ENCODE measurements at places on chromosomes 1 and 21.

DNA sequence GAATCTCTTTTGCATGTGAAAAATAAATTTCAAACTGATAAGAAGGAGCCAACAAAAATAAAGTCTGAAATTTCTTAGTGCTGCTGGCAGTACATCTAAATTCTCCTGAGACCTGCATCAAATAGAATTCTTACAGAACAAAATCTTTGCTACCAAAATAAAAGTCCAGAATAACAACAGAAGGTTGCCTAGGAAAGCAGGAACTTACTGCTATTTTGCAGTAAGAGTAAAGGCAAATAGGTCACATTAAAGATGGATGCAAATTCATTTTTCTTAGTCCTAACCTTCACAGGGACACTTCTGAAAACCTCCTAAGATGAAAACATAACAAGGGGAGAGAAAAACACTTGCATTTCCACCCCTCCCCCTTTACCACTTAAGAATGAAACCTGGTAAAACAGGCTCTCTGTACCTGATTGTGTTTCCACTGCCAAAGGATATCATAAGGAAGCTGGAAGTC lies 59.0 kb downstream of the RUSC1 start:
- DNase-seq, result no peak

DNA sequence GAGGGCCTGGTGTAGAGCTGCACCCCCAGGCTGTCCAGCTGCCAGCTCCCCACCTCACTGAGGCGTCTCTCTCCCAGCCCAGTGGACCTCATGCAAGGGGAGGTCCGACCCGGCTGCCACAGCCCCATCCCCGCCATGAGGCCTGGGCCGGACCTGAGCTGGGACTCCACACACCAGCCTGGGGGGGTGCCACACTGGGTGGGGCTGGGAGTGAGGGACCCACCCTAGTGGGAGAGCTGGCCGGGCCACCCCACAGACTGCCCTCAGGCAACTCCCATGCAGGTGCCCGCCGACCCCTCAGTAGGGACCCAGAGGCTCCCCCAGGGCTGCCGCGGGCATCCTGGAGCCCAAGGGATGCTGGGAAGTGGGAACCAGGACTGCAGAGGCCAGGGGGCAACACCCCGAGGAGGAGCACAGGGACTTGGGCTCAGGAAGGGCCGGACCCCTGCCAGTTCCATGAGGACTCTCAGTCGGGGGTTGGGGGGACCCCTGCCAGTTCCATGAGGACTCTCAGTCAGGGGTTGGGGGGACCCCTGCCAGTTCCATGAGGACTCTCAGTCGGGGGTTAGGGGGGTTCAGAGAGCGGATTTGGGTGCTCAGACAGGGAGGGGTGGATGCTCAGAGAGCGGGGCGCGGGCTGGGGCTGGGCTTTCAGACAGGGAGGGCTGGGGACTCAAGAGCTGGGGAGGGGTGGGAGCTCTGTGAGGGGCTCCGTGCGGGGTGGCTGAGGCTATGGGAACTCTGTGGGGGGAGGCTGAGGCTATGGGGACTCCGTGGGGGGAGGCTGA lies 1.2 kb upstream of the RNF223 start:
- no peak for DNase-seq

GRCh38 chr1:153028766-153029165 lies 2.2 kb upstream of the SPRR1B start:
- no peak for DNase-seq

- no peak for DNase-seq
Observed at GRCh38 chr1:40732756-40733301, 41.3 kb downstream of the NFYC start.

GRCh38 chr1:4317207-4317606 lies 337.2 kb upstream of the AJAP1 start:
- DNase-seq, result no peak

DNA sequence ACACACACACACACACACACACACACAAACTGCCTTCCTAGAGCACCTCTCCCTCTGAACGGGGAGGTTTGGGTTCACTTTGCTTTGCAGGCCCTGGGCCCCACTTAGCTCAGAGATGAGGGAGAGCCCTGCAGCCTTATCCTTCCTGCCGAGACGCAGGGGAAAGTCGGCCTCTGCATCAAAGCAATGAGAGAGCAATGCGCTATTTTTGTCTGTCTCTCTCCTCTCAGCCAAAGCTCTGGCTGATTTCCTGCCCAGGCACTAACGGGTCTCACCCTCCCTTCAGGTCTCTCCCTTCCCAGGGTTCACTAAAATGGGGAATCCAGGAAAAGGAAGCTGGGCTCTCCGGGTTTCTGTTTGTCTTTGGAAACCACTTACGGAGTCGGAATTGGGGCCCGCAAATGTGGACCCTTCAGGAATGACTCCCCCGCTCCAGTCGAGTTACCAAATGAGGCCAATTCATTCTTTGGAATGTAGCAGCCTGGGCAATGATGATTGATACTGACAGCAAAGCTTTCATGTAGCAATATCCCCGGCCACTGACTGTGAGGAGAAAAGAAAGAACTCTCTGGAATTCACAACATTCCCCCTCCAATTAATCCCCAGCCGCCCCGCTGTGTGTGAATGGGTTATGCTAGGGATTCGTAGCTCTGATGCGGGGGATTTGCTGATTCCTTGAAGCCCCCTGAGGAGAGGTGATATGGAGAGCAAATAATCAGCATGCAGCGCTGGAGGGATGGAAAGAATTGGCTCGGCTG lies 61.5 kb upstream of the WLS start:
- no peak for DNase-seq

- DNase-seq, result no peak
Observed at GRCh38 chr1:28066393-28067154, 21.8 kb downstream of the EYA3 start.

GRCh38 chr1:21232044-21232443 lies 55.3 kb upstream of the EIF4G3 start:
- DNase-seq, result no peak

DNA sequence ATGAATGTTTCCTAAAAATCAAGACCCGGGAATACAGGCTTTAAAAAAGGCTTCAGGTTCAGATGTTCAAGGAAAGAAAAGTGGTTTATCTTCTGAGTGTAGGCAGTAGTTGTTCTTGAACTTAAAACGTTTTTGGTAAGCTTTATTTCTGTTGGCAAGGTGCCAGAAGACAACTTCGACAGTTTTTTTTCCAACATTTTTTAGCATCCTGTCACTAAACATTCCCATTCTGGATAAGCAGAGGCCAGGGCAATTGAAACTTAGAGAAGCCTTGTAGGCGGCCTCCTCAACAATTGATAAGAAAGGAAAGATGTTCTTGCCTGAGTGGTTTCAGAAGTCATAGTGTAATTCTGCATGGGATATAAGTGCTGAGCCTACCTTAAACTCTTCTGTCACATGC lies 66.7 kb downstream of the PATJ start:
- DNase-seq, result no peak

DNA sequence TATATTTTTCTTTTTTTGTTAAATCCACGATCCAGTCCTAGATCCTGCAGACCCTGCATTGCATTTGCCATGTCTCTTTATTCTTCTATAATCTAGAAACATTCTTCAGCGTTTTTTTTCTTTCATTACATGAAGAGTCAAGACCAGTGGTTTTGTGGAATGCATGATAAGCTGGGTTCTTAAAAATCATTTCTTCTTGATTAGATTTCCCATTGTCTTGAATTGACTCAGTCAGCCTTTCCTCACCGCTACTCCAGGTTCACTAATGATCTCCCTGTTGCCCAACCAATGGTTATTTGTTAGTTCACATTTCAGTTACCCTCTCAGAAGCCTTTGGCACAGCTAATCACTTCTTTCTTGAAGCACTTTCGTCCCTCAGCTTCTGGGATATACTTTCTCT lies 25.2 kb downstream of the CHD1L start:
- DNase-seq, result no peak
